Activated T-cell treated with anti-CD3 and anti-CD28 coated beads, Interleukin-2, amount 50 U/mL, for 1 hour (primary cell): ENCODE measurements at places on chromosomes 16 and 17.

DNA sequence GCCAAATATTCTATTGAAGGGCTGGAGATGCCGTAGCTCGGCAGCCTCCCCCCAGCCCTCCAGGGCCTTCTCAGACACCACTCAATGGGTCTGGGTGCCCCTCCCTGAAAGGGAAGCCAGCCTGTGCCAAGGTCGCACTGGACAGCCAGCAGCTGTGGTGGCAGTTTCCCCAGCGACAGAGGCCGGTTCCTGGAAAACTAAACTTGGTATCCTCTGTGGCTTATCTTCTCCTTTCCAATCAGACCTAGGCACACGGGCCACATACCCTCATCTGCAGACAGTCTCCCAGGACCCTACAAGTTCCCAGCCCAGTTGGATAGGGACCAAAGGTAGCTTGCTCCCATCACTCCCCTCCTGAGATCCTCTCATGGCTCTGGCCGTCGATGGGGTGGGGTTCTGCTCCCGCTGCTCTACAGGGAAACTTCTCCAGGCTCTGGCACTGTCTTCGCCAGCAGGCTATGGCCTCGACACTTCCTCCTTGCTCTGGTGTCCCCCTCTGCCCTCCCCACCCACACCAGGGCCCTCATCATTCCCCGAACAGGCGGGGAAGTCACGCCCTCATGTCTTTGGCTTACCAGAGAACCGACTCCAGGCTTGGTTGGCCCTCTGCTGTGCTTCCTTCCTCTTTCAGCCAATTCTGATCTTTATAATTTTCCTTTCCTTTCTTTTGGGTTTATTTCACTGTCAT lies 18.3 kb upstream of the IL21R start:
- DNase-seq = no peak

DNA sequence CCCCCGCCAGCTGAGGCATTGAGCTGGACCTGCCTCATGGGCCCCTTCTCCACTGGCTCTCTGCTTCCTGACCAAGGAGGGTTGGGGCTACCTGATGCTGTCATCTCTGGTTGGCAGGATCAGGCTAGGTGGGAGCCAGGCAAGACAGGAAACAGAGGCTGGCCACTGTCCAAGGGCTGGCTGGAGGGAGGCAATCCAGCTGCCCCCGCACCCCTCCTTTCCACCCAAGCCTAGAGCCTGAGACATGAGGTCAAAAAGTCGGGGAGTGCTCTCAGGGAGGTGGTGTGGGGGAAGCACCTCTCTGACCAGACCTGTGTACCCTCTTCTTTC lies 14.5 kb downstream of the NGFR start:
- no peak for DNase-seq

DNA sequence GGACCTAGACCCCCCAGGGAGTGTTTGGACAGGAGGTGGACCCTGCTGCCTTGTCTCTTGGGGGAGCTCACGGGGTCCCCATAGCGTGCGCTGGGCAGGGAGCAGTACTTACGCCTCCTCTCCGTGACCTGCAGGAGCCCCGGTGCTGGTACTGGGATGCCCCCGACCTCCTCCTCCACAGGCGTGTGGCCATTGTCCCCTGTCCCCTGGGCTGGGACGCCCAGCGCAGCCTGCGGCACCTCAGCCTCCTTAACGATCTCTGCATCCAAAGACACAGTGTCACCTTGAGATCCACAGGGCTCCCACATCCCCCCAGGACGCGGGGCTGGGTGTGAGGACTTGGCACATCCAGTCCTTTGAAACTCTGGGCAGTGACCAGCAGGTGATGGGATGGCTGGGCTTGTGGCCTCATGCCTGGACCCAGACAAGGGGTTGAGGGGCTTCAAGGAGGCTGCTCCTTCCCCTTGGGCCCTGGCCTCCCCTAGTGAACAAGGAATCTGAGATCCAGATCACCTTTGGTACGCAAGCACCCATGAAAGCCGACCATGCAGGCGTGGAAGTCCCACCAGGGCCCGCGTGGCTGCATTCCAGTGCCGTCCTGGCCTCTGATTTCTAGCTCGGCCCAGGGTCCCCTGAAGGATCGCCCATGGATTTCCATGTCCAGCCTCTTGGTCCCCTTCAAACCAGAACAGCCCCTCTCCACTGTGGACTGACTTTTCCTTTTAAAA lies 9.9 kb downstream of the DBNDD1 start:
- no peak for DNase-seq

- DNase-seq = no peak
Observed at GRCh38 chr17:31511195-31511578, 119.7 kb downstream of the RAB11FIP4 start.

- DNase-seq = no peak
Observed at GRCh38 chr16:87420026-87421002, 28.2 kb downstream of the MAP1LC3B start.

- no peak for DNase-seq
Observed at GRCh38 chr16:87921236-87921773, 15.0 kb downstream of the CA5A start.

DNA sequence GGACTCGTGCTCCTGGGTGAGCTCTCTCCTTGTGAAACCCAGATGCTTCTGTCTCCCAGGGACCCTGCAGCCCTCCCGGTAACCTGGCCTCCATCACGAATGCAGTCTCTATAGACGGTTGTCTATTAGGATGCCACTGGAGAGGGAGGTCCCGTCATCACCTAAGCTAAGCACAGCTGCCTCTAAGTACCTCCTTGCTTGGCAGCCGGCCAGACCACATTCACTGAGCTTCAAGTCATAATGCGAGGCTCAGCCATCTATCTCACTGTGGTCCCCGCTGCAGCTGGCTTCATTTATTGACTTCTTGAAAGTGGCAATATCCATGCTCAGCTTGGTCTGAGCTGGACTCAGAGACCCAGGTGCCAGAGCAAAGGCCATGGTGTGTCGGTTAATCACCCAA lies 74.5 kb upstream of the HSBP1 start:
- no peak for DNase-seq

DNA sequence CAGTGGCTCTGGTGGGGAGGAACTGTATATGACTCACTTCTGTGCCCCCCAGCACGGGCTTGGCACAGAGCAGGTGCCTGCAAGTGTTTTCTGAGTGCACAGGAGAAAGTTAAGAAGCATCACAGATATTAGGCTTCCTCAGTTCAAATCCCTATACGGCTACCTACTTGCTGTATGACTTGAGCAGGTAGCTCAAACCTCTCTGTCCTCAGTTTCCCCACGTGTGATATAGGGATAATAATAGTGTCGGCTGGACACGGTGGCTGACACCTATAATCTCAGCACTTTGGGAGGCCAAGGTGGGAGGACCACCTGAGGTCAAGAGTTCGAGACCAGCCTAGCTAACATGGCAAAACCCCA lies 95.7 kb downstream of the C16orf78 start:
- peak; percentile 5 for DNase-seq

DNA sequence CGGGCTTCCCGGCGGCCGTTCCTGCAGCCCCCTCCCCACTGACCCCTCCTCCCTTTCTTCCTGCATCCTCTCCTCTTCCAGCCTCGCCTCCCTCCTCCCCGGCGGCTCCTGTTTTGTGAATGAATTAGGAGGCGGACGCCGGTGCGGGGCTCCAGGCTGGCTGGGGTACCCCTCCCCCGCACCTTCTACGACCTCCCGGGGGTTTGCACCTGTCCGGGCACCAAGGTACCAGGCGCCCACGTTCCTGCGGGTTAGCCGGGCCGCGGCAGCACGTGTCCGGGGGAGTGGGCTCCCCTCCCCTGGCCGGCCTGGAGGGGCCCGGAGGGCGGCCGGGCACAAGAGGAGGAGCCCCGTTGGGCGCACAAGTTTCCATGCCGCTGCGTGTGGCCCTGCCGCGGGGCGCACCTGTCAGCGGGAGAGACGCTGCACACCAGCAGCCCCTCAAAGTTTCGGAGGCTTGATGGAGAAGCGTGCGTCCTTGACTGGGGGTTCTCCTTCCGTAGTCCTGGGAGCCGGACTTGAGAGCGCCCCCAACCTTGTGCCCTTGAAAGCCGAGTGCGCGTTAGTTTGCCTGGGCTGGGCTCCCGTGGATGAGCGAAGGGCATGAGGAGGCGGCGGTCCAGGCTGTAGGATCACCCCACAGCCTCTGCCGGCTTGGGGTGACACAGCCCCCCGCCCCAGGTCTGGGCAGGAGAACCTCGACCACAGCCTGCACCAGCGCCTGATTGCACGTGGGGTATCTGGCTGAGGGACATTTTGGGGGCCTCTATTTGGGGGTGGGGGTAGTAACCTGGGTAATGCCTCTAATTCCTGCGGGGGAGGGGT lies 1.2 kb downstream of the HAS3 start:
- no peak for DNase-seq

GRCh38 chr16:72142476-72142875 lies 29.5 kb downstream of the PMFBP1 start:
- no peak for DNase-seq

DNA sequence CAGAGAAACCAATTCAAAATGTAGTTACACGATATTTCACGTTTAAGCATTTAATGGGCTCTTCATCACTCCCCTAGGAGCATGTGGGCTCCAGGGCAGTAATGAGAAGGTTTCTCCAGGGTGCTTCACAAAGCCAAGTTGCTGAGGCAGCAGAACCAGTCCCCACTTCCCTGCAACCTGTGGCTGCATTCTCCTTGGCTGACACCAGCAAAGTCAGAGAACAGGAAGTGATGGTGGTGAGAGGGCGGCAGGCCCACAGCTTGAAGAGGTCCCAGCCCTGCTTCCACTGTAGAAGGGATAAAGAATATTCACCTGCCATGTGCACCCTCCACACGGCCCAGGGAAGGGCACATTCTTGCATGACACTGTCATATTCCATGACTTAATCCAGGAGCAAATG lies 133.2 kb downstream of the CBLN1 start:
- no peak for DNase-seq

GRCh38 chr17:71922439-71922838 lies 198.4 kb upstream of the SOX9 start:
- no peak for DNase-seq

DNA sequence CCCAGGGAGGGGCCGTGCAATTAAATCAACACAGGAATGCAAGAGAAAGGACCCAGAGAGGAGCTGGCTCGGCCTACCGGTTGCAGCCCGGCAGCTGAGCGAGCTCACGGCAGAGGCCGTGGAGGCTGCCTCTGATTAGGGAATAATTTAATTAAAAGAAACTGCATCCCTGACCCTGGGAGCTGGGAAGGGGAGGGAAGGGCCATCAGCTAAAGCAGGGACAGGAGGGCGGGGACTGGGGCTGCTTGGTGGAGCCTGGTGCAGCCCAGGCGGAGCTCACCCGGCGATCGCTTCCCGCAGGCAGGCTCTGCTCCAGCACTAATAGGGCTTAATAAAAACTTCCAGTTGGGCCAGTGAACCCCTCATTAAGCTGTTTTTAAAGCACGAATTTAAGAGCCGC lies 43.4 kb downstream of the LMF1 start:
- DNase-seq = no peak

DNA sequence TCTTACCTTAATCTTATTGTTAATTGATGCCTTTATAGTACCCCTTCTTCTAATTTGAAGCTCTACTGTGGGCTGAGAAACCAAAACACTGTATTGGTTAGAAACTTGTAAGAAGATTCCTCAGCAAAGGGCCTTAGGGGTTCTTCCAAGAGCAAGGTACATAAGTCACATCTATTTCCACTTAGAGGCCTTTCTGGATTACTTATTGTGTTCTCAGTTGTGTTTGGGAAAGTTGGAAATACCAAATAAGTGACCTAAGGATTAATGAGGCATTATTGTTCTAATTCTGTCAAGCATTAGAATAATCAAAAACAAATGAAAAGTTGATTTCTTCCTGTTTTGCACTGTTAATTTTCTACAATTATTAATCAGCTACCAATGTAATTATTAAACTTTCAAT lies 85.8 kb downstream of the SKAP1 start:
- no peak for DNase-seq

DNA sequence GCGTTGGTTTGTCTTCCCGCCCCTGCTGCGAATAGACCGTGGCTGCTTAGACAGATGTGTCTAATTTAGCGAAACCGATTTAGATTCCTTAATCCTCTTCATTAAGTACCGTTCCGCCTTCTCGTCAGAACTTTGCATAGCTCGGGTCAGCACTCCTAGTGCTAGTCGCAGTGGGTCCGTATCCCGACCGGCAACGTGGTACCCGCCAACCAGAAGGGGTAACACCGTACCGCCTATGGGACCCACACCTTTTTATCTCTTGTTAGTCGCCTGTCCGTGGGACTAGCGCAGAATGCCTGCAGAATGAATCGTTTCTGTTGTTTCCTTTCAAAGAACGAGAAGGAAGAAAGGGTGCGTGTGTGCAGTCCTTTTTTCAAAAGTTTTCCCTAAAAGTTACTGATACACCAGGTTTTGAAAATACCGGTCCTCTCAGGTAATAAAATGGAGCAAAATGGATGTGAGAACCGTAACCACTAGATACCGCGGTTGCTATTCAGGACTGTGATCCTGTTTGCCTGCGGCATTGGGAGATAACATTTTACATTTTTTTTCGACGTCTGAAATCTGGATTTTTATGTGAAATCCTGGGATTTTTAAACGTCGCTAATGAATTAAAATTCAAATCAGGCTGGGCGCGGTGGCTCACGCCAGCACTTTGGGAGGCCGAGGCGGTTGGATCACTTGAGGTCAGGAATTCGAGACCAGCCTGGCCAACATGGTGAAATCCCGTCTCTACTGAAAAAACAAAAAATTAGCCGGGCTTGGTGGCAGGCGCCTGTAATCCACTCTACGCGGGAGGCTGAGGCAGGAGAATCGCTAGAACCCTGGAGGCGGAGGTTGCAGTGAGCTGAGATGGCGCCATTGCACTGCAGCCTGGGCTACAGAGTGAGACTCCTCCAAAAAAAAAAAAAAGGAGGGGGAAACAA lies 998 bp upstream of the SRSF1 start:
- DNase-seq = no peak

DNA sequence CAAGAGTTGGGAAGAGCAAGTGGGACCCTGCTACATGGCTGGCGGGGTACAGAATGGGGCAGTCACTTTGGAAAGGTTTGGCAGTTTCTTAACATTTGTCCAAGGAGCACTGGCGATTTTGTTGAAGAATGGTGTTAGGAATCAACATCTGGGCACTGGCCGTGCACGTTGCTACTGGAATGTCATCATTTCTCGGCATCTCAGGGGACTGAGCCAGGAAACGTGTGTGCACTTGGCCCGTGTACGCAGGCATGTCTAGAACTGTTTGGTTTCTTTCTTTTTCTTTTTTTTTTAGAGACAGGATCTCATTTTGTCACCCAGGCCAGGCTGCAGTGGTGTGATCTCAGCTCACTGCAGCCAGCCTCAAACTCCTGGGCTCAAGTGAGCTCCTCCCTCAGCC lies 17.3 kb upstream of the FOXK2 start:
- DNase-seq = no peak

DNA sequence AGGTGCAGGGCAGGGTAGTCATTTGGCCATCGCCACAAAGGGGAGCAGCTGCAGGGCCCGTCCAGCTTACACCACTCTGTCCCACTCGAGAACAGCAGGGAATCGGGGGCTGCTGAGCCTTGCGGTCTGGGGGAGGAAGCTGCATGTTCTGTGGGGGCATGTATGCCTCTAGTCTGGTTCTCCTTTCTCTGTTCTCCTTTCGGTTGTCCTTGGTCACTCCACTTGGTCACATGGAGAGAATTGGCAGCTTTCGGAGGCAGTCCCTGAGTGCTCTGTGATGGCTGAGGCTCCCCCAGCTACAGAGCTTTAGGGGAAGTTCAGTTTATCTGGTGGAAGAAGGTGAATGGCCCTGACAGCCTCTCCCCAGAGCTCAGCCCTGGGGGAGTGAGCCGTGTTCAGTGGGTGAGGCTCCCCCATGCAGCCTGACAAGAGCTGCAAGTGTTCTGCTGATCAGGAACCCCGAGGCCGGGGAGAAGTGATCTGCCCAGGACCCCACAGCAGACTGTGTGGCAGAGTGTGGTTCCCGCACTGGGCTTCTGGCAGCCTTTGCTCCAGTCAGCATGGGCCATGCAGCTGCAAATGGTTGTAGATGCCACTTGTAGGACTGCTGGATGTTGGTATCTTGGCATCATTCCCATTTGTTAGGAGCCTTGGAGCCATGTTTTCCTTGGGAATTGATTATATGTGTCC lies 22.3 kb upstream of the SMPD3 start:
- no peak for DNase-seq
